HEK293T (cell line): ENCODE measurements at places on chromosomes 7 and 10.
A peak's percentile ranks its signal among the peaks of the same experiment; 100 is the strongest.

DNA sequence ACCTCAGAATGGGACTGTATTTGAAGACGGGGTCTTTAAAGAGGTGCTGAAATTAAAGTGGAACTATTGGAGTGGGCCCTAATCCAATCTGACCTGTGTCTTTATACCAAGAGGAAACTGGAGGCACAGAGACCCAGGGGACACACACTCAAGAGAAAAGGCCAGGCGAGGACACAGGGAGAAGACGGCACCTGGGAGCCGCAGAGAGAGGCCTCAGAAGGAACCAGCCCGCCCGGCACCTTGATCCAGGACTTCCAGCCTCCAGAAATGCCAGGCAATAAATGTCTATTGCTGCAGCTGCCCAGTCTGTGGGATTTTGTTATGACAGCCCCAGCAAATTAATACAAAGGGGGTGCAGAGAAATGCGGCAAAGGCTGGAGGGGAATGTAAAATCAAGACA, 10.5 kb downstream of the CARD11 start:
- DNase-seq, result no peak

GRCh38 chr7:121336579-121336978, 7.8 kb downstream of the WNT16 start:
- no peak for DNase-seq

DNA sequence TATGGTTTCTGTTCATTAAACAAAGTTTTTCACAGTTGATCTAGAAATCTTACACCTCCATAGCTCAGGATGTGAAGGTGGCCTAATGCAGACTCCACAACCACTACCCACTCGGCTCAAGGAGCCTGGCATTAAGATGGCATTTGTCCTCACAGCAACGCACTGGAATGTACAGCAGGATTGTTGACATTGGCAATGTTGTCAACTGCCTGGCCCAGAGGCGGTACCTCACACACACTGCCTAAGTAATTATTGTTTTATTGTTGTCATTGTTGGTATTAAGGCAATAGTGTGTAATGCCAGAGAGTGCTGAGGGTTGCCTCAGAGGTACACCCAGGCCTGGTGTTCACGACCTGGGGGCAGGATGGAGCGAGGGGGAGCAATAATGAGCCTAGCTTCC, 38.3 kb downstream of the LRRC18 start:
- DNase-seq, result no peak

DNA sequence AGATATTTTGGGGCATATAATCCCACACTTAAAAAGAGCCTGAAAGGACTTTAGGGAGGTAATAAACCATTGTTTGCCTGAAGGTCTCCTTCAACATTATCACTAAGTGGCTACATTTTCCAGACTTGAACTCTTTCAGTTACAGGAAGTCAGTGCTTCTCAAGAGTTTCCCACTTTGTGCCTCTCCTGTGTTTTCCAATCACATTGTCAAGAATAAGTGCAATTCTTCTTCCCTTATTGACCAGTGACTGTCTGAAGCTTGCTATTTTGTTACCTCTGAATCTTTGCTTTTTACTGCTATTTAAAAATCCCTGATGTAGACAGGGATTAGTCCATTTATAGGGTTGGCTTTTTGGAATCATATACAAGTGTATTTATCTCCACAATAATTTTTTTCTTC, 346.7 kb upstream of the ANKRD30A start:
- DNase-seq, result no peak

GRCh38 chr7:43954524-43955228, 28.4 kb downstream of the UBE2D4 start:
- peak; percentile 71 for DNase-seq
